Stimulated activated CD4-positive, alpha-beta T cell treated with anti-CD3 and anti-CD28 coated beads, Interleukin-15, amount 100 ng/mL, for 24 hours (primary cell): ENCODE measurements at places on chromosomes 4 and X.

GRCh38 chr4:184937745-184938144 is 80.5 kb upstream of the HELT start:
- DNase-seq = no peak

- DNase-seq = no peak
Measured at GRCh38 chr4:179128299-179128698, 1686.1 kb upstream of the AGA start.

- no peak for DNase-seq
Measured at GRCh38 chr4:3372933-3373465, 68.8 kb upstream of the HGFAC start.

DNA sequence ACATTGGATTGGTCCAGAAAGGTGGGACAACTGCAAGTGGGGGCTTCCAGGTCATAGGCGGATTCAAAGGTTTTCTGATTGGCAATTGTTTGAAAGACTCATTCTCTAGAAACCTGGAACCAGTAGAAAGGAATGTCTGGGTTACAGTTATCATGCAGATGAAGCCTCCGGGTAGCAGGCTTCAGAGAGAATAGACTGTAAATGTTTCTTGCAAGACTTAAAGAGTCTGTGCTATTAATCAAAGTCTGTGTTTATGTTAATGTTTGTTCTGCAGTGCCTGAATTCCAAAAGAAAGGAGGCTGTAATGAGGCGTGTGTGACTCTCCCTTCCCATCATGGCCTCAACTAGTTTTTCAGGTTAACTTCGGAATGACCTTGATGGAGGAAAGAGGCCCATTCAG is 43.9 kb upstream of the GC start:
- DNase-seq = no peak

GRCh38 chr4:143616771-143617170 is 83.7 kb downstream of the FREM3 start:
- peak; percentile 27 for DNase-seq

GRCh38 chr4:1717129-1718094 is 3.7 kb downstream of the TMEM129 start:
- DNase-seq = no peak

DNA sequence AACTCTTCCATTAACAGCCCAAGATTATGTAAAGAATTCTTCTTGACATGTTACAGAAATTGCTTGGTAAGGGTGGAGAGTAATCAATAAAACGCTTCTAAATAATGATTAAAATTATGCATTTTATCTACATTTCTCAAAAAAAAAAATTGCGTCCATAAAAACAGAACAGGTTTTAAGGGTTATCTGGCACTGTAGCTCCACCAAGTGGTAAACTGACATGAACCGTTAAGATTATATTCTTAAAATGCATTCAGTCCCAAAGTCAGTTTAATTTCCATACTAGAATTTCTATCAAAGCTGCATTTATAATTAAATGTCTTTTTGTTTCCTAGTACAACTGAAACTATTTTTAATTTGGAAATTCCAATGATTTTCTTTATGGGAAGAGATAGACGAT is 214.0 kb upstream of the UGT8 start:
- DNase-seq = no peak

- DNase-seq = no peak
Measured at GRCh38 chr4:105651884-105652283, 56.6 kb downstream of the INTS12 start.

DNA sequence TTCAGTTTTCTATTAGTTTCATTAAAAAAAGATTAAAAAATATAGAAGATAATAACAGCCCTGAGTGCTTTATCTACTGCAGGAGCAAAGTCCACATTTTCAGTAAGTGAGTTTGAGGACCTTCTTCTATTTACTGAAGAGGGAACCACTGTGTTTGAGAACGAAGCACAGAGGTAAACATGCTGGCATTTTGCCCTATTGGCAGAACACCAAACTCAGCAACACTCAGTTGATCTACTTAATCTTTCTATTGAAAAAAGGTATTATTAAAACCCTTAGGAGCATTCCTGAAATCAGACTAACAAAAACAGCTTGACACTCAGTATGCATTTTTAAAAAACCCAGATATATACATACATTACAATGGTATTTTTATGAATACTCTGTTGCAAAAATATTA is 1496.7 kb downstream of the TECRL start:
- no peak for DNase-seq

DNA sequence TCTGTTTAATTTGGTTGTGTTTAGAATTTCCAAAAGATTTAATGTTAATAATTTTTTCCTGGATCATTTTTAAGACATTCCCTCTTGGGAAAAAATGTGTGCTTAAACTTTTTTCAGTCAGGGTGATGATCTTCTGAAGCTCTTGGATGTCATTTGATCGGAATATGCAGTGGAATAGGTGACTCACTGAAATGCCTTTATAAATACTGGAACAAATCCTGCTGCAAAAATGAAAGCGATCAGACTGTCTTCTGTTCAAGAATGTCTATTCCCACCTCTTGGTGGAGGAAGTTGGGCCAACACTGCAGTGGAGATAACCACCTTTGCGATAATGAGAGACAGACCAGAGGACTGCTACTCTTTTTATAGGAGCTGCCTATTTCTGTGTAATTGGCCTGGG is 46.7 kb downstream of the LARP1B start:
- DNase-seq = no peak

DNA sequence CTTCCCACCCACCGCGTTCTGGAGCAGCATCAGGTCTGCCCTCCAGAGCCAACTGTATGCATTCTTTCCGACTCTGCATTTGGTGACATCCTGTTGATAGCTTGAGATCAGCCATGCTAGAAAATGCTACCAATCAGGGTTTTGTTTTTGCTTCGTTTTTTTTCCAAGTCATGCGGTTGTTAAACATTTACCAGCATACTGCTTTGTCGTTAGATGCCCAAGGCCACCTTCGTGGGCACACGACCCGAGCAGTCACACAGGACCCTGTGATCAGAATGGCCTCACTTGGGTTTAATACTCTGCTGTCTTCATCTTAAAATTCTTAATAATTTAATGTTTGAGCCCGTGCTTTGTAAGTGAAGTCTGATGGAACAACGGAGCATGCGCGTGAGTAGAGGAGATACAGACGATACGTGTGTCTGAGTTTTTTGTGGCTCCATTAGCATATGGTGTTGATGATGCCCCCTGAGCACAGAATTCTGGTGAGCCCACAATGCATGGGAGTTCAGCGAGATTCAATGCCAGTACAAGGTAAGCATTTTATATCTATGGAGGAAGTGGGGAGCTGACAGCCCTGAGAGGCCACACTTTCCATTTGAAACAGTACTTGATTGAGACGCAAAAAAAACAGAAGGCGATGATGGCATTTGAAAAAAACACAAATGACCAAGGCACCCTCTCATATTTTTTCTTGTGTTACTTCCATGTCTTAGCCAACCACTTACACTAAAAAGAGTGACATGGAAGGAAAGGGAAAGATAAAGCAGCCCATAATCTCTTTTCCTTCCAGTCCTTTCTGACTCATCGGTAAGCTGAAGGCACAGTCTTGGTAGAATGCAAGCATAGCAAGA is 323.6 kb downstream of the BCOR start:
- DNase-seq = peak; percentile 36

- DNase-seq = no peak
Measured at GRCh38 chrX:2314831-2315365, 185.9 kb downstream of the DHRSX start.

- no peak for DNase-seq
Measured at GRCh38 chr4:175504318-175504717, 307.7 kb downstream of the GPM6A start.

DNA sequence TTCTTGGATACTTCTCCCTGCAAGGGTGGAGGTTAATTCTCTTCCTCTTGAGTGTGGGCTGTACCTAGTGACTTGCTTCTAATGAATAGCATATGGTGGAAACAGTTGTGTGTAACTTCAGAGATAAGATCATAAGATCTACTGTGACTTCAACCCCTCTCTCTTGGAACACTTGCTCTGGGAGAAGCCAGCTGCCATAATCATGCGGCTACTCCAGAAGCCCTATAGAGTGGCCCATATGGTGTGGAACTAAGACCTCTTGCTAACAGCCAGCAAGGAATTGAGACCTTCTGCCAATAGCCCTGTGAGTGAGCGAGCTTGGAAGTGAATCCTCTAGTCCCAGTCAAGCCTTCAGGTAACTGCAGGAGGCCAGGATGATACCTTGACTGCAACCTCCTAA is 81.1 kb downstream of the RBMX2 start:
- DNase-seq = no peak
